ENCODE measurements at places on chromosomes 16 and 17. TPM values are rescaled to one million over a fixed set of nuclear protein-coding genes. Genes with fewer than 3 reads are reported as not detected.

Gene ZG16B
- total RNA-seq = 0.37 TPM

Gene LRRC37A2
- total RNA-seq = 4.1 TPM

Gene SYT17
- total RNA-seq = 11.8 TPM

Gene AIPL1
- total RNA-seq = not detected

Gene CA5A
- total RNA-seq = not detected

Gene KRT34
- total RNA-seq = 0.49 TPM

Gene ZMYND15
- 0.40 TPM for total RNA-seq

Gene UBALD2
- 177 TPM for total RNA-seq

Gene CHST5
- not detected for total RNA-seq

Gene KIFC3
- 139 TPM for total RNA-seq
